Naive thymus-derived CD8-positive, alpha-beta T cell (primary cell): ENCODE measurements at places on chromosomes 7 and 10. TPM values are rescaled to one million over a fixed set of nuclear protein-coding genes. Genes with fewer than 3 reads are reported as not detected.

DNA sequence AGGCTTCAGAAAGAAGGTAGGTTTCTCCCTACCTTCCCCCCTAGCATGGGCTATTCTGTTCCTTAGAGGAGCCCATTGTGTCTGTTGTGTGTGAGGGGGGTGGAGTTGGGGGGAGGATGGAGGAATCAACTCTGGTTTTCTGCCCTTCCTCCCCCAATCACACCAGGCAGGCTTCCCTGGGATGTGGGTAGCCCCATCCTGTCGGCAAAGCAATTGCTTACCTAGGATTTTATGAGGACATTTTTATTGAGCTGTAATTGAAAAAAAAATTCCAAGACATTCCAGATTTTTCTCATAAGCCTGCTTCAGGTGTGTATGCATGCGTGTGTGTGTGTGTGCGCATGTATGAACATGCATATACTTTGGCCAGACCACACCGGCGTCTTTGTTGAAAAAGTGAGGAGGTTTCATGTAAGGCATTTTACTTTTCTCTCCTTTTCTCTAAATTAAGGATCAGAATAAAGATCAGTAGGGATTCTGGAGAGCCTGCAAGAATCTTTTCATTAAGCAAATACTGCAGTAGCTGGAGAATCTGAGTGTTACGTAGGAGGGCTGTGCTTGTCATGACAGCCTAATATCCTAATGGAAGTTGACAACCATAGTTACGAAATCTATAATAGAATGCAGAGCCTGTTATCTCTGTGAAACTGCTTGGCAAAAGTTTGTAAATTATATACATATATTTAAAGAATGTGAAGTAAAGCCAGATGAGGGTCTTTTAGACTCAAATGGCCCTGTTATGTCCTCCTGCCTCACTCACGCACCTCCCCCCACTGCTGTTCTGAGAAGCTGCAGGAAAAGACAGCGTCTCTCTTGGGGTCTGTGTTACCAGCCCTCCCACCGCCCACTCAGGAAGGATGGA, 27.3 kb upstream of the SAMD8 start:
- H3K4me3 ChIP-seq, result no peak overlapping the region
- no peaks in the 10 kb centered on the region for H3K4me1 ChIP-seq
- H3K27ac ChIP-seq, result no peak overlapping the region
- no peaks in the 10 kb centered on the region for H3K36me3 ChIP-seq

DNA sequence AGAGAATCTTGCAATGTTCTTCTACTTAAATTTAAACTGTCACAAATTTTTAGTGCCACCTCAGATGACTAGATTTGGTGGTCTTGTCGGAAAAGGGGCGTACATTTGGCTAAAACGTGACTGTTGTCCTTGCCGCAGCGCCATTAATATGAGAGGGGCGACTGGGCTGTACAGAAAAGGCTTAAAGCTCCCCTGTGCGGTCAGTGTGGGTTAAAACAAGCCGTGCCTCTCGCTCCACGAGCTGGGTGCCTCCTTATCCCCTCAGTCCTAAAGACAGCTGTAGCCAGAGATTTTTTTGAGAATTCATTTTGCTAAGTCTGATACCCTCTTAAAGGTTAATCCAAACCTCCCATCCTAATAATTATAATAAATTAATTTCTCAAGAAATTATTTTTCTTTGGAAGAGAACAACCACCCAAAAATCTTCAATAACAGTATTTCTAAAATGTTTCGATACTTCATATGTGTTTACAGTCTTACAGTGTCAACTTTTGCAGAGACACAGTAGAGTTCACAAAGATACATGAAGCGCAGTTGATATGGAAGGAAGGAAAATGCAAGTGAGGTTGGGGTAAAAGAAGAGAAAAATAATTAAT, 68.6 kb downstream of the C7orf25 start:
- H3K27ac ChIP-seq, result no peak overlapping the region
- no peak overlapping the region for H3K4me3 ChIP-seq
- no peaks in the 10 kb centered on the region for H3K36me3 ChIP-seq
- peak; percentile 2 for DNase-seq

DNA sequence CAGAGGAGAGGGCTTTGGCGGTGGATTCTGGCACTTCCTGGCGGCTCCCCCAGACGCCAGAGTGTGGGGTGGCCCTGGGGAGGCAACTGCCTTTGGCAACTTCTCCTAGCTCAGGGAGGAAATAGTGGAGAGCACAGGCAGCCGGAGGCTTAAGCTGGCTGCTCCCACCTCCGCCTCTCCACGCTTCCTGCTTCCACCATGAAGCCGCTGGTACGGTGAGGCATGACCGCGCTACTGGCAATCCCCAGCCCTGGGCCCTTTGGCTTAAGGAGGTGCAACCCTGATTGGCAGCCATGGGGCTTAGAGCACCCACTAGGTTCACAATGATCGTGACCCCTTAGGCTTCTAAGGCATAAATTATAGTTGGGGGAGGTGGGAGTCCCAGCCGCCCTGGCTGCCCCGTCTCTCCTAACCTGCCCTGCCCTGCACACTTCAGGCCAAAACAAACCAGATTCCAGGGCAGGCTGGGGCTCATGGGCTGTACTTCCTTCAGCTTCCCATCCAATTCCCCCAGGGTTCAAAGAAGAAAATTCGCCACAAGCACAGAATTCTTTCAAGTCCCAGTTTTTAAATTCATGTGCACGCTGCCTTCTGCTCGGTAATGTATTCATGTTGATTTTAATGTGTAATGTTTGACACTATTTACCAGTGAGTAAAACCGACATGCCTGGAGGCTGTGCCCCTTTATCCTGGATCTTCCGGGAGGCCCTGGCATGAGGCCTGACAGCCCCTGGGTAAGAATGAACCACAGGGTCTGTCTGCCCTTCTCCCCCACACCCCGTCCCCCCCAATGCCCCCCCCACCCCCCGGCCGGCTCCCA, 90.7 kb upstream of the LRRC4 start:
- no peak overlapping the region for H3K27ac ChIP-seq
- H3K27me3 ChIP-seq, result no peaks in the 10 kb centered on the region
- no peak for DNase-seq
- H3K36me3 ChIP-seq, result no peaks in the 10 kb centered on the region

DNA sequence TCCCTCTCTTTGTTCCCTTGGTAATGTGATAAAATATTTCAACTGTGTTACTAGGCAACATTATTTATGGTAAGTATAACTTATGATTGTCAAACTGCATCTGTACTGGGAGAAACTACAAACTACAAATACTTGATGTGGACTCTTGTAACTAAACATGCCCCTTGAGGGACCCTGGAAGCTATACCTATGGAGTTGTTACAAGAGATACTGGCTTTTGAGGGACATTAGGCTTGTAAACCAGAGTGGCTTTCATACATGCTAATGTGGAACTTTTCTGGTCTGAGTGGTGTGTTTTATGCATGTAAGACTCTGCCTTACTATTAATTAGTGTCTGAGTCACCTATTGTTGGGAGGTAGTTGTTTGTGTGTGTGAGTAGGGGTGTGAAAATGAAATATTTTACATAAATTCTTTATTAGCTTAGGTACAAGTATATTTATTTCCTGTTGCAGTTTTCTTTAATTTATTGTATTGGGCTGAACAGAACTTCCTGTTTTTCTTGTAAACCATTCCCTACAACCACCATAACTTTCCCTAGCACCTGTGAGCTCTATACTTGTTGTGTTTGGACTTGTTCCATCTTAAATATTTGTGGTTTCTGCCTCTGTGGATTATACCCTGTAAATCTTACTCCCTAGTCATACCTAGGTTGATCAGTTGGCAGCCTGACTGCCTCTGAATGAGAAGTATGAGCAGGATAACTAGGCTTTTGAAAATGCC, 49.8 kb downstream of the STK31 start:
- no peak overlapping the region for H3K4me3 ChIP-seq
- peaks cover 2% of the 10 kb centered on the region for H3K27me3 ChIP-seq
- no peak for DNase-seq

DNA sequence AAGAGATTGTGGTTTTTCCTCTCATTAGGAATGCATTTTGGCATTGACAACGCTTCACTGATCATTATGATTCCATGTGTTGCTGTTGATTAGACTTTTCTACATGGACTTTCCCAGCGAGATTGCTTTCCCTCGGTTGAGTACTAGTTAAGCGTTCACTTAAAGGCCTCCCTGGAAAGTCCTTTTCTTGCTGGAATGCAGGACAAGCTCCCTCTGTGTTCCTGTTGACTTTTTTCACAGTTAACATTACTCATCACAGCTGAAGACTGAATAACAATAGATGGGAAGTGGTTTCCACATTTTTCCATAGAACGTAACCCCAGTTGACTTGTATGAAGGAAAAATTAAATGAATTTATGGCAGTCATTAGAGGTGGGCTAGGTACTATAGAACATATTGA, 2.6 kb upstream of the CAV1 start:
- peaks cover 54% of the 10 kb centered on the region for H3K27me3 ChIP-seq
- DNase-seq, result no peak
- H3K4me1 ChIP-seq, result peaks cover 16% of the 10 kb centered on the region
- H3K27ac ChIP-seq, result no peak overlapping the region
- no peak overlapping the region for H3K4me3 ChIP-seq

OPN4 gene
- not detected for total RNA-seq

PON1 gene
- total RNA-seq, result not detected
